ENCODE measurements at places on chromosomes 4 and X. TPM values are rescaled to one million over a fixed set of nuclear protein-coding genes. Genes with fewer than 3 reads are reported as not detected.
A peak's percentile ranks its signal among the peaks of the same experiment; 100 is the strongest.

The CT45A10 gene
- total RNA-seq = not detected

The F9 gene
- not detected for total RNA-seq

The TNIP3 gene
- total RNA-seq = not detected

The COX7B2 gene
- total RNA-seq = not detected

The FREM3 gene
- not detected for total RNA-seq

The TRIM75 gene
- not detected for total RNA-seq

The TMEM271 gene
- not detected for total RNA-seq

DNA sequence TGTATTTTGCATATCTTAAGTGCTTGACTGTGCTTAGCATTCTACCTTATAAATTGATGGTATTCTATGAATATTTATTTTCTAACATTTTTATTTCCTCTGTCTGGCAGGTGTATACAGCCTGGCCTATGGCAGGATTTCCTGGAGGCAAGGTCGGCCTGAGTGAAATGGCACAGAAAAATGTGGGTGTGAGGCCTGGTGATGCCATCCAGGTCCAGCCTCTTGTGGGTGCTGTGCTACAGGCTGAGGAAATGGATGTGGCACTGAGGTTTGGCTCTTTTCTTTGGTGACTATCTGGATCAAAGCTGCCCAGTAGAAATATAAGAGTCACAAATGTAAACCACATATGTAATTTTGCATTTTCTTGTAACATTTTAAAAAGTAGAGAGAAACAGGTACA, 6.5 kb upstream of the NUDT6 start:
- no peaks in the 10 kb centered on the region for H3K27me3 ChIP-seq
- no peak overlapping the region for H3K27ac ChIP-seq
- no peak for DNase-seq
- H3K4me1 ChIP-seq = peaks cover 9% of the 10 kb centered on the region

GRCh38 chr4:110622841-110623717, at the start of gene PITX2:
Gene PITX2 (minus strand): TSS chr4:110623077. CDS start chr4:110622460, 617 bp downstream.
- DNase-seq = peak; percentile 97
- H3K4me3 ChIP-seq = peak within 1 kb of the TSS; percentile 75
- peaks cover 10% of the 10 kb centered on the region for H3K4me1 ChIP-seq
- no peaks in the 10 kb centered on the region for H3K27me3 ChIP-seq
- no peaks in the 10 kb centered on the region for H3K36me3 ChIP-seq

GRCh38 chrX:101171883-101172400, 47.6 kb upstream of the DRP2 start:
- no peaks in the 10 kb centered on the region for H3K36me3 ChIP-seq
- no peaks in the 10 kb centered on the region for H3K4me1 ChIP-seq
- H3K27me3 ChIP-seq = no peaks in the 10 kb centered on the region
- DNase-seq = no peak

GRCh38 chr4:8215001-8215427, 15.9 kb downstream of the SH3TC1 start:
- no peaks in the 10 kb centered on the region for H3K36me3 ChIP-seq
- peaks cover 1% of the 10 kb centered on the region for H3K27me3 ChIP-seq
- H3K27ac ChIP-seq = no peak overlapping the region
- H3K4me3 ChIP-seq = no peak overlapping the region
- DNase-seq = no peak

GRCh38 chrX:134749706-134750445, 91.6 kb upstream of the PLAC1 start:
- H3K27me3 ChIP-seq = no peaks in the 10 kb centered on the region
- no peaks in the 10 kb centered on the region for H3K4me1 ChIP-seq
- H3K27ac ChIP-seq = no peak overlapping the region
- H3K36me3 ChIP-seq = no peaks in the 10 kb centered on the region
- DNase-seq = no peak
- no peak overlapping the region for H3K4me3 ChIP-seq

DNA sequence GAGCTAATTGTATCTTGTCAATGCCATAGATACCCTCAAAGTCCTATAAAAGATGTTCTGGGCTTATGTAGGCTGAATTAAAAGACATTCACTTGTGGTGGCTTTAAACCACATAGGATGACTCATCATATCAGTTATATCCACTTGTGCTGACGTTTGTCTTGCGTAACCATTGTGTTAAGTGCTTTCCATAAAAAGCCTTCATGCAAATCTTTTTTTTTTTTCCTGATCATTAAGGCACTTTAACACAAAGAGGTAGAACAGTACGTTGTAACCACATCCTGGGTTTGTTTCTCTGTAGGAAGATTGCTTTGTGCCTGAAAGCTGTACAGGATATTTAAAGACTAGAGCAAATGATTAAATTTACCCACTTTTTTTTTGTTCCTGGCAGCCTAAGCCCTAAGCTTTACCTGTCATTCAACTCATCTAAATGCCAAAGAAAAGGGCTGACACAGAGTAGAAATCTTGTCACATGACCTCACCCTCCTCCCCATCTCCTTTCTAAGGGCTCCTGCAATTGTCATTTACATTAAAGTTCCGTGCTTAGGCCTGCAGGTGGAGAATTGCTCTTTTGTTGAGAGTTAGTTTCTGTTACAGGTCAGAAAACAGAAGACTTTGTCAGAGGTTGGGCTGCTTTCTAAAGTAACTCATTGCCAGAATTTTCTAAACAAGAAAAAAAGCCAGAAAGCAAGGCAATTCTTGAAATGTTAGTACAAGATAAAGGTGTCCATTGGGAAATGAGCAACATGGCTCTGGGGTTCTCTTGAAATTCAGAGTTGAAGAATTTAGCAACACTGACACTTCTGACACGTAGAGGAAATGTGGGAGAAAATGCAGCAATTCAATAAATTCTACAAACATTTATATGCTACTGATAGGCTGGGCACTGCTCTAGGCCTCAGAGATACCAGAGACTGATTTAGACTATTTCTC, 555.6 kb downstream of the PPARGC1A start:
- no peak for DNase-seq
- no peaks in the 10 kb centered on the region for H3K36me3 ChIP-seq
- no peaks in the 10 kb centered on the region for H3K27me3 ChIP-seq
- H3K4me1 ChIP-seq = peaks cover 25% of the 10 kb centered on the region
- peak overlapping the region; percentile 19 for H3K4me3 ChIP-seq
- peak overlapping the region; percentile 81 for H3K27ac ChIP-seq

- no peaks in the 10 kb centered on the region for H3K4me1 ChIP-seq
- H3K36me3 ChIP-seq = no peaks in the 10 kb centered on the region
- no peak for DNase-seq
These were observed 349.8 kb downstream of the OPHN1 start for GRCh38 chrX:68083510-68083909.

DNA sequence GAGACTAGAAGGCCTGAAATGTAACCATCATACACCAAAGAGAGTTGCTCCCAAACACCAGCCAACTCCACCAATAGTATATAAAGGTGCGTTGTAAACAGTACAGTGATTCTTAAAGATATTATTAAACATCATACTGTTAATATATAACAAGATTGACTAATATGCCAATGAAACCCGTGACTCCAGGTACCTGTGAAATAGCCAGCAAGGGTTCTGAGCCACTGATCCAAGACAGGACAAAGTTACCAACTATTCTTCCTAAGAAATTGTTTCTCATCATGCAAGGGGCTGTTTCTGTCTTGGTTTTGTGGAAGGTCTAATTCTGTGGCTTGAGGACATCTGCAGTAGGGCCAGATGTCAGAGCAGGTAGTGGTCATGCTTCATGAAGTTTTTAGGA, 47.2 kb downstream of the FHL1 start:
- peak overlapping the region; percentile 95 for H3K27ac ChIP-seq
- H3K4me3 ChIP-seq = peak overlapping the region; percentile 56
- peaks cover 30% of the 10 kb centered on the region for H3K4me1 ChIP-seq
- H3K36me3 ChIP-seq = no peaks in the 10 kb centered on the region
- H3K27me3 ChIP-seq = no peaks in the 10 kb centered on the region
- DNase-seq = no peak

DNA sequence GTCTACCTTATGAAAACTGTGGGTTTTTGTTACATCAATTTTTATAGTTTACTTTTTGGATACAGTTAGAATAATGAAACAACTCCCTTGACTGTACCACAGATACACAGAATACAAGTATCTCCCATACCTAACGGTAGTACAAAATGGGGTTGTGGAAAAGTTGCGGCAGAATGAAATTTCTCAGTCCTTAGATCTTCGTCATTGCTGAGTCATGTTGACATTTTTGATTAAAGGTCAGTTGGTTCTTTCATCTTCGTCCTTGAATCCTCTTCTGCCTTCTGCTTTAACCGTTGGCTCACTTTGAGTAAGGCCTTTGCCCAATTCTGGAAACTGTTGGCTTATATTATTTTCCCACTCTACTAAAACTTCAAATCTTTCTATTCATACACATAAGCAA, 75.6 kb downstream of the TRIML1 start:
- H3K4me1 ChIP-seq = no peaks in the 10 kb centered on the region
- no peak for DNase-seq
- H3K27ac ChIP-seq = no peak overlapping the region
- H3K4me3 ChIP-seq = no peak overlapping the region

GRCh38 chr4:186205156-186205555, 13.8 kb downstream of the CYP4V2 start:
- H3K27me3 ChIP-seq = no peaks in the 10 kb centered on the region
- no peak for DNase-seq
- peaks cover 17% of the 10 kb centered on the region for H3K36me3 ChIP-seq

GRCh38 chrX:24242649-24243175, 71.2 kb downstream of the SUPT20HL2 start:
- no peaks in the 10 kb centered on the region for H3K27me3 ChIP-seq
- H3K4me3 ChIP-seq = no peak overlapping the region
- H3K27ac ChIP-seq = no peak overlapping the region
- DNase-seq = peak; percentile 54
- no peaks in the 10 kb centered on the region for H3K4me1 ChIP-seq
- H3K36me3 ChIP-seq = no peaks in the 10 kb centered on the region

DNA sequence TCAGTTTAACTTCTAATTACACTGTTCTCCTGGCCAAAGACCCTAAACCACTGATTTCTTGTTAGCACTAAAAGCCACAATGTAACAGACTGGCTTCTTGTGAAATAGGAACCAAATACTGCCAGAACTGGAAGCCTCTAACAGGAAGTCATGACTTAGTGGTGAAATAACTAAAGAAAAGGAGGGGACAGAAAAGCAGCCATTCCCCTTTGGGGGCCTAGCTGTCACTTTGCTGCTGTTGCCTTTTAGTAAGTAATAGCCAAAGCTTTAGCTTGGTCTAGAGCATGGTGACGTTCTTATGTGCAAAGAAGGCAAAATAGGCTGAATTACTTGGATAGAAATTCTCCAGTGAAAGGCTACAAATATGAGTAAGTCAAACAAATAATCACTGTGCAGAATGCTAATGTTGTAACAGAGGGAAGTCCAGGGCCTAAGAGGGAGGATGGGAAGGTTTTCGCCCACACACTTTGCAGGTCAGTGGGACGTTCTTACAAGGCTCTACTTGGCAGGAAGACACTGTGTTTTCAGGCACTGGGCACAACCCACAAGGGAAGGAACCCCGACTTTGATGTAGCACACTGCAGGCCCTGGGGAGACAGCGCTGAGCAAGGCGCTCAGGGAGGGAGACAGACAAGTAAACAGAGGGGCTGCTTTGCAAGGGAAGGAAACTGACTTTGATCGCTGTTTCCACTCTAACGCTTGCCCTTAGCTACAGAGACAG, 16.7 kb downstream of the GAB3 start:
- peaks cover 48% of the 10 kb centered on the region for H3K4me1 ChIP-seq
- H3K4me3 ChIP-seq = no peak overlapping the region
- no peaks in the 10 kb centered on the region for H3K36me3 ChIP-seq
- H3K27me3 ChIP-seq = no peaks in the 10 kb centered on the region

- no peaks in the 10 kb centered on the region for H3K36me3 ChIP-seq
- no peak within 1 kb of the TSS for H3K27ac ChIP-seq
- no peak for DNase-seq
- no peaks in the 10 kb centered on the region for H3K4me1 ChIP-seq
These were observed at the start of gene RS1 for GRCh38 chrX:18672008-18672407. Gene RS1 (minus strand): TSS chrX:18672108. CDS start chrX:18672068, 40 bp downstream.

GRCh38 chrX:144819406-144819805, 427.9 kb upstream of the SPANXN1 start:
- H3K36me3 ChIP-seq = no peaks in the 10 kb centered on the region
- no peak overlapping the region for H3K4me3 ChIP-seq
- H3K27ac ChIP-seq = no peak overlapping the region
- no peaks in the 10 kb centered on the region for H3K27me3 ChIP-seq

GRCh38 chr4:107035819-107036583, at the start of gene DKK2:
Gene DKK2 (minus strand): TSS chr4:107036313. CDS start chr4:107035591, 722 bp downstream.
- no peak within 1 kb of the TSS for H3K27ac ChIP-seq
- peak; percentile 62 for DNase-seq
- H3K27me3 ChIP-seq = no peaks in the 10 kb centered on the region
- no peaks in the 10 kb centered on the region for H3K36me3 ChIP-seq
- peaks cover 6% of the 10 kb centered on the region for H3K4me1 ChIP-seq
- H3K4me3 ChIP-seq = peak within 1 kb of the TSS; percentile 58

DNA sequence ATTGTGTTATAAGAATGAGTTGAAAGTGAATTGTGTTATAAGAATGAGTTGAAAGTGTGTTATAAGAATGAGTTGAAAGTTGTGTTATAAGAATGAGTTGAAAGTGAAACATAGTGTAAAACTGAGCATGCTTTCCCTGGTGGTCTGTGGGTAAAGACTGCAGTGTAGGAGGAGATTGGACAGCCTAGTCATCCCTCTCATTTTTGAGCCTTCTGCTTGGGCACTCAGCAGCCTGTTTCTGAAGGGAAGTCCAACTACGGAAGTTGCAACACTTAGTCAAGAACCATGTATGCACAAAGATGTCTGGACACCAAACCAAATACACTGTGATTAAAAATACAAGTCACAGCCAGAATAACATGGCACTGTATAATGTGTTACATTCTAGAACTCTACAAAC, 72.6 kb downstream of the ANK2 start:
- no peak overlapping the region for H3K4me3 ChIP-seq
- H3K36me3 ChIP-seq = no peaks in the 10 kb centered on the region
- peaks cover 4% of the 10 kb centered on the region for H3K4me1 ChIP-seq
- H3K27ac ChIP-seq = no peak overlapping the region

- DNase-seq = no peak
- H3K27me3 ChIP-seq = no peaks in the 10 kb centered on the region
- peaks cover 2% of the 10 kb centered on the region for H3K4me1 ChIP-seq
- H3K4me3 ChIP-seq = no peak overlapping the region
- no peak overlapping the region for H3K27ac ChIP-seq
These were observed 85.5 kb downstream of the CT47B1 start for GRCh38 chrX:120790118-120790517.

GRCh38 chr4:15469402-15470127, at the start of gene CC2D2A:
Gene CC2D2A (plus strand): TSS chr4:15469882. CDS start chr4:15475933, 6,051 bp downstream.
- peaks cover 16% of the 10 kb centered on the region for H3K4me1 ChIP-seq
- no peaks in the 10 kb centered on the region for H3K27me3 ChIP-seq
- peak within 1 kb of the TSS; percentile 75 for H3K4me3 ChIP-seq
- H3K36me3 ChIP-seq = no peaks in the 10 kb centered on the region
- DNase-seq = no peak
